ENCODE measurements at places on chromosomes 16 and 17. TPM values are rescaled to one million over a fixed set of nuclear protein-coding genes. Genes with fewer than 3 reads are reported as not detected.

The LGALS9B gene
- total RNA-seq = not detected

The AP2B1 gene
- 96.8 TPM for total RNA-seq

The MT1M gene
- 2.0 TPM for total RNA-seq

The WSCD1 gene
- 1.3 TPM for total RNA-seq

The SDF2 gene
- total RNA-seq = 88.0 TPM

The ARHGAP44 gene
- 5.9 TPM for total RNA-seq

The CCL23 gene
- 0.26 TPM for total RNA-seq

The SLFN5 gene
- total RNA-seq = 54.4 TPM

The GNAO1 gene
- total RNA-seq = not detected

The TMEM238L gene
- not detected for total RNA-seq

The HOXB13 gene
- not detected for total RNA-seq

The DPEP2 gene
- total RNA-seq = not detected

The MIEN1 gene
- total RNA-seq = 20.5 TPM

The SIAH1 gene
- total RNA-seq = 27.6 TPM

The CLDN7 gene
- total RNA-seq = 3.5 TPM

Measured in aortic smooth muscle cell (primary cell).